CD4-positive, alpha-beta T cell treated with Interleukin-17A for 4 hours (primary cell): ENCODE measurements at places on chromosomes 13 and 19.

GRCh38 chr13:67186995-67187569 lies 43.1 kb downstream of the PCDH9 start:
- DNase-seq, result no peak

- DNase-seq, result no peak
These were observed 41.2 kb downstream of the PCCA start for GRCh38 chr13:100130092-100130491.

GRCh38 chr19:1248786-1249297 lies 459 bp downstream of the MIDN start:
- DNase-seq, result peak; percentile 90

DNA sequence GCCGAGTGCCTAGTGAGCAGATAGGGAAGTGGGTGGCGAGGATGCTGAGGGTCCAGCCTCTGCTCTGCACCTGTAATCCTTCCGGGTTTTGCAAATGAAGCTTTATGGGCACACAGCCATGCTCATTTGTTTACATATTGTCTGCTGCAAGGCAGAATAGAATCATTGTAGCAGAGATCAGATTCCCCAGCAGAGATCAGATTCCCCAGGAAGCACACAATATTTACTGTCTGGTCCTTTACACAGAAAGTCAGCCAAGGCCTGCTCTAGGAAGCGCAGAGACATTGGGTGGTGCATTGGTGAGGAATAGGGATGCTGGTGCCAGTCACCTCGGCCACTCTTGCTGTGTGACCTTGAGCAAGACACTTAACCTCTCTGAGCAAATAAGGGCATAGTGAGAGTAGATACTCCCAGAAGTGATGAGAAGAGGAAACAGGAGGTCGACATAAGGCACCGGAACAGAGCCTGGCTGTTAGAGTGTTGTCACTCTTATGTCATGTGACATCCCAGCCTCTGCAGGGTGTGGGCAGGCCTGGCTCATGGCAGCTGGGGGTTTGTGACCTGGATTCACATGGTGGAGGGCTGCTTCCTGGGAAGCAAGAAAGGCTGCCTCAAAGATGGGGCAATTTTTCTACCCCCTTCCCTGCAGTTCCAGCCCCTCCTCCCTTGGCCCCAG lies 25.6 kb downstream of the CARM1 start:
- no peak for DNase-seq

GRCh38 chr13:42977219-42977659 lies 14.8 kb downstream of the EPSTI1 start:
- DNase-seq, result no peak

- DNase-seq, result no peak
These were observed 85.1 kb upstream of the UFM1 start for GRCh38 chr13:38264363-38265131.

GRCh38 chr13:42047561-42048341 lies 697 bp upstream of the DGKH start:
- DNase-seq, result peak; percentile 49

DNA sequence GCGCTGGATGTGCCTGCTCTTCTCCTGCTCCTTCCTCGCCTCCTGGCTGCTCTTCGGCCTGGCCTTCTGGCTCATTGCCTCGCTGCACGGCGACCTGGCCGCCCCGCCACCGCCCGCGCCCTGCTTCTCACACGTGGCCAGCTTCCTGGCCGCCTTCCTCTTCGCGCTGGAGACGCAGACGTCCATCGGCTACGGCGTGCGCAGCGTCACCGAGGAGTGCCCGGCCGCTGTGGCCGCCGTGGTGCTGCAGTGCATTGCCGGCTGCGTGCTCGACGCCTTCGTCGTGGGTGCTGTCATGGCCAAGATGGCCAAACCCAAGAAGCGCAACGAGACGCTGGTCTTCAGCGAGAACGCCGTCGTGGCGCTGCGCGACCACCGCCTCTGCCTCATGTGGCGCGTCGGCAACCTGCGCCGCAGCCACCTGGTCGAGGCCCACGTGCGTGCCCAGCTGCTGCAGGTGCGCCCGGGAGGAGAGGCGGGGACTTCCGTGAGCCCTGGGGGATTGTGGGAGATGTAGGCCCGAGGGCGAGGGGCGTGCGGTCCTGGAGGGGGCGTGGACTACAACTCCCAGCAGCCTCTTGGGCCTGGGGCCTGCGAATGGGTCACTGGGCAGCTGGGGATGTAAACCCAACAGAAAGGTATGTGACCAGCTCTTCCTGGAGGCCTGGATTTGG lies 6.7 kb downstream of the KCNJ14 start:
- no peak for DNase-seq

DNA sequence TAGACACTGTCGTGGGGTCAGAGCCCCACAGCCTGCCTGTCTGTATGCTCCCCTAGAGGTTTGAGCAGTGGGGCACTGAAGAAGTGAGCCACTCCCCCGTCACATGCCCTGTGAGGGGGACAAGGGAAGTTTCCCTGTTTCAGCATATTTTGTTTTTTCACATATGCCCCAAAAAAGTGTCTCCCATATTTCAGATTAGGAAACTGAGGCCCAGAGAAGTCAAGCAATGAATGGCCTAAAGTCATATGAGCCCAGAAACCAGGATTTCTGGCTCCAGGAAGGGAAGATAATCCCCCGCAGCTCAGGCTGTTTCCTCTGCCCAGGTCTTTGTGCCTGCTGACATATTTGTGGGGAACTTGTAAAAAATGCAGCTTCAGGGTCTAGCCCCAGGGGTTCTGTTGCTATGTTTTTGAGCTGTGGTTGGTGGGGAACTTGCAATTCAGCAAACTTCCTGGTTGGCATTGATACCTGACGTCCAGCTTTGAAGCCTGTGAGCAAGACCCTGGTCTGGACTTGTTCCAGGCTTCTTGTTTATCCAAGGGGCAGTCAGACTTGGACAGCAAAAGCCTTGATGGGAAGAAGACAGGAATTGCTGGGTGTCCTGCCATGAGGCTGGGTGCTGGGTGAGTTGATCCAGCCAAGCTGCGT lies 9.5 kb downstream of the RASL11A start:
- DNase-seq, result no peak

- DNase-seq, result no peak
These were observed 135.5 kb downstream of the FOXO1 start for GRCh38 chr13:40530961-40531360.

DNA sequence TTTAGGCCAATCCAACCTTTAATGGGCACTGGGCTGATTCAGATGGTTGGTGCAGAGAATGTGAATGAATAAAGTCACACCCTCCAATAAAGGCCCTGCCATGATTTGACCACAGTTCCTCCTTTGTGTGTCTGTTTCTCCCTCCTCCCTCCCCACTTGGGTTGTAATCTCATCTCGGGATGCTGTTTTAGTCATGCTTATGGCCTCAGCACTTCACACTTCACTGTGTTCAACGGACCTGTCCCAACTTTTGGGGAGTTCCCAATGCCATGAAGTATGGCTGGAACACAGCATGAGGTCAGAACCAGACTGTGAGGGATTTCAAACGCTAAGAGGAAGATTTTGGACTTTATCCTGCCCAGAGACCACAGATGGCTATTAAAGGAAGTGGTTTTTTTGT lies 5.6 kb upstream of the RAB8A start:
- no peak for DNase-seq
